ENCODE measurements at places on chromosomes 13 and 19.

DNA sequence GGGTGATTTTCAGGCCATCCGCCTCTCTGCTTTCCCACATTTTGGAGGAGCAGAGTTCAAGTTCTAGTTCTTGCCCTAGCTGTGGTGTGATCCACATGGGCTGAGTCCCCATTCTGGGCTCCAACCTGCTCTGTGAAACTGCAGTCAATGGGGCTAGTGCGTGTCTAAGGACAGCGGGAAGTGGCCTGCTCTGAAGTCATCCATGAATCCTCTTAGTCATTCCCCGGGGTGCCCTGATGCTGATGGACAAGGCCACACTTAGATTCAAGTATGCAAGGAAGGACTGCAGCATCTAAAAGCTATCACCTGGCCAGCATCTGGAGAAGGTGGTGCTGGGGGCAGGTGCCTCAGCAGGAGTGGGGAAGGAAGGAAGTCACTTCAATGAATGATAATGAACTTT is 94.6 kb downstream of the TSHZ3 start:
- DNase-seq = no peak

GRCh38 chr13:60788156-60788829 is 391.3 kb downstream of the TDRD3 start:
- no peak for DNase-seq

- no peak for DNase-seq
Observed at GRCh38 chr19:13139633-13140311, 10.4 kb downstream of the STX10 start.

DNA sequence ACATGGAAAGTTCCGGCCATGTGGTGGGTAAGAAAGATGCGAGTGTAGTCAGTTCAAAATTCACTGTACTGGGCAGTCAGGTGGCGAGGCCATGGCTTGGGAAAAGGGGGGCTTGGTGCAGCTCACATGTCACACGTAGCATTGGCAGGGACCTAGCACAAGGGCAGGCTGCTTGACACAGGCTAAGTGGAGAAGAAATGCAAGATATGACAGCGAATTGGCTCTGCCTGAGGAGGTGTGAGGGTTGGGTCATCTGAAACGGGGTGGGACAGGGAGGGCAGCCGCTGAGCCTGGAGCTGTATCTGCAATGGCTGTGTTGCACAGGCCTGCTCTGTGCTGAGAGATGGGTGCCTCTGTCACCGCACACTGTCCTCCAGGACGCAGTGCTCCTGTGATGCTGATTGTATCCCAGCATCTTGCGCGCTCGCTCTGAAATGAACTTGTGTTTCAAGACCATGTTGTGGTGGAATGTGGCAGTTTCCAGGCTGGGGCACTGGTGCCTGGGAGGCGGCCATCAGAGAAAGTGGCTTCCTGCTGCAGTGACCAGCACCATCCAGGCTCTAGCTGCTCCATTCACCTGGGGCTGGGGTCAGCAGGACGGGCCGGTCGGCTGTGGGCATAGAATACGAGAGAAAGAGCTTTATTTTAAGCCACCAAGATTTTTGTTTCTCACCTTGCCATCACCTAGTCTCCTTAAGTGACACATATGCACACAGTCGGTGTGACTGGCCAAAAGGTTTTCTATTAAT is 70.3 kb downstream of the TEX29 start:
- DNase-seq = no peak

GRCh38 chr19:1063909-1064660 is 2.9 kb upstream of the ARHGAP45 start:
- no peak for DNase-seq

DNA sequence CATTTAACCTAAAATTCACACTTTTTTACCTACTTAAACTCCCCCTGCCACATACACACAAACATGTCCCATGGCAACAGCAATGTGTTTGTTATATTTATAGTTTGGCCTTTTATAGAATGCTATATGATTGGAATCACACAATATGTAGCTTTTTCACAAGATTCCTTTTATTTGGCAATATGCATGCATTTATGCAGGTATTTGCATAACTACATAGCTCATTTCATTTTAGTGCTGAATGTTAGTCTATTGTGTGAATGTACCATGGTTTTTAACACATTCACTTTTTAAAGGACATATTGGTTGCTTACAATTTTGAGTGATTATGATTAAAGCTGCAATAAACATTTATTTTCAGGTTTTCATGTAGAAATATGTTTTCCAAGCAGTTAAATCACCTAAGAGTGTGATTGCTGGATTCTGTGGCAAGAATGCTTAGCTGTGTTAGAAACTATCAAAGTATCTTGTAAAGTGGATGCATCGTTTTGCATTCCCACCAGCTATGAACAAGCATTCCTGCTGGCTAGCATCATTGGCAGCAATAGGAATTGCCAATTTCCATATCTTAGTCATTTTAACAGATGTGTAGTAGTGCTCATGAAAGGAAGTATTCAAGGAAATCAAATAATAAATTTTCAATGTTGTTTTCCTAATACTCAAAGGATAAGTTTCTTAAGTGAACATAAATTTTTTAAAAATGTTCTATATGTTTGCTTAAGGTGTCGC is 557.0 kb downstream of the SLITRK1 start:
- DNase-seq = no peak

- DNase-seq = no peak
Observed at GRCh38 chr19:12754465-12755196, 3.0 kb downstream of the BEST2 start.

DNA sequence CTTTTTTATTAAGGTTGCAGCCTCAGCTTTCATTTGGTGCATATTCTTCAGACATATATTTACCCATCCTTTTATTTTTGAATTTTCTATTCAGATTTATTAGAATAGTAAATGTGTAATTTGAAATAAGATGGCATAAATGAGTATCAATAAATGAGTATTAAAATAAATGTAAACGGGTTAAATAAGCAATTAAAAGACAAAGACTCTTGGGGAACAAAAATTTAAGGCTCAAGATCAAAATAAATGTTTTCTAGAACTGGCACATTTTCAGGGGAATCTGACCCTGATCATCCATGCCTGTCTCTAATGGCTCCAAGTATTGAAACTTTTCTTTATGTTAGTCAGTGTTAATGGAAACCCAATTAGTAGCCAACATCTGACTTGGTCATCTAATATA is 3.0 kb downstream of the OR10H3 start:
- no peak for DNase-seq

- no peak for DNase-seq
Observed at GRCh38 chr13:104597546-104598180, 1531.4 kb upstream of the SLC10A2 start.

GRCh38 chr19:38033658-38034491 is 126.9 kb downstream of the SIPA1L3 start:
- DNase-seq = no peak

GRCh38 chr19:28687296-28687695 is 525.7 kb downstream of the UQCRFS1 start:
- DNase-seq = no peak

GRCh38 chr19:18443831-18444230 is 5.9 kb upstream of the ISYNA1 start:
- no peak for DNase-seq

- no peak for DNase-seq
Observed at GRCh38 chr13:66077132-66077689, 1152.9 kb downstream of the PCDH9 start.

- DNase-seq = no peak
Observed at GRCh38 chr13:46739447-46740098, 57.4 kb downstream of the ESD start.

GRCh38 chr19:1884719-1885334 is 469 bp downstream of the ABHD17A start:
- DNase-seq = no peak

DNA sequence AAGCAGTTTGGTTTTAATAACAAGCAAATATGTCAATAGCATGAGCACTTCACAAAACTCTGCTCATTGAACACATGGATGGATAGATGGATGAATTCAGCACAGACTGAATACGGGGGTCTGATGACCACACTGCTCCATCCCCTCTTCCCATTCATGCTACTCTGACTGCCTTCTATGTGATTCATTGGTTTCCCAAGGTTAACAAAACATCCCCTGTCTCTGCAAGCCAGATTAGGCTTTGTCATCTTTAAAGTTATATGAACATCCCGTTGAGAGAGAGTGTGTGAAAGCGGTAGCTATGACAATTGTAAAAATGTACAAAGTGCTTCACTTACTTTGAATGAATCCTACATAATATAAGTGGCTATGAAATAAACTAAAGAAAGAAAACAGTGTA is 252.5 kb downstream of the OXGR1 start:
- DNase-seq = no peak

DNA sequence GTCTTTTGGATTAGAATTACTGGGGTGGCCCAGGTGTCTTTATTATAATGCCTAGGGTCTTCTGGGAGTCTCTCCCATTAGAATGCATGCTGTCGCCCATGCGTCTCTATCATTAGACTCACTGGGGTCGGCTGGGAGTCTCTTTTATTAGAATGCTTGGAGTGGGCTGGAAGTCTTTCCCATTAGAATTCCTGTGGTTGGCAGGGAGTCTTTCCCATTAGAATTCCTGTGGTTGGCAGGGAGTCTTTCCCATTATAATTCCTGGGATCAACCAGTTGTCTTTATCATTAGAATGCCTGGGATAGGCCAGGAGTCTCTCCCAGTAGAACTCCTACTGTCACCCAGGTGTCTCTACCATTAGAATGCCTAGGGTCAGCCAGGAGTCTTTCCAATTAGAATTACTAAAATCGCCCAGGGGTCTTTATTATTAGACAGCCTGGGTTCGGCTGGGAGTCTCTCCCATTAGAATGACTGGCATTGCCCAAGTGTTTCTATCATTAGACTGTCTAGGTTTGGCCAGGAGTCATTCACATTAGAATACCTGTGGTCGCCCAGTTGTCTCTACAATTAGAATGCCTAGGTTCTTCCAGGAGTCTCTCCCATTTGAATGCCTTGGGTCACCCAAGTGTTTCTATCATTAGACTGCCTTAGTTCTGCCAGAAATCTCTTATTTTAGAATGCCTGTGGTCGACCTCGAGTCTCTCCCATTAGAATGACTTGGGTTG is 1558.5 kb downstream of the UQCRFS1 start:
- DNase-seq = no peak

GRCh38 chr19:16000024-16000663 is 51.3 kb downstream of the OR10H4 start:
- DNase-seq = no peak

GRCh38 chr19:11373166-11373884 is 1.1 kb upstream of the SWSAP1 start:
- DNase-seq = peak; percentile 55

DNA sequence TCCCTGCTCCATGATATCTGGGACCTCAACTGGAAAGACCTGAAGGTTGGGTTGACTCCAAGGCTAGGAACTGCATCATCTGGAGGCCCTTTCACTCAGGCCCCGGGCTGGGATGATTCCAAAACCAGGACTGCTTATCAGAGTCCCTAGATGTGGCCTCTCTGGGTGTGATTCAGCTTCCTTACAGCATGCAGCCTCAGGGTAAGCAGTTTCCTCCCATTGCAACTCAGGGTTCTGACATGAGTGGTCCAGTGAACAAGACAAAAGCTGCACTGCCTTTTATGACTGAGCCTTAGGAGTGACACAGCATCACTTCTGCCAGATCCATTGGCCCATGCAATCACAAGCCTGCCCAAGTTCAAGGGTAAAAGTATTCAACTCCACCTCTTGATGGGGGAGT is 502.8 kb downstream of the COG6 start:
- no peak for DNase-seq

DNA sequence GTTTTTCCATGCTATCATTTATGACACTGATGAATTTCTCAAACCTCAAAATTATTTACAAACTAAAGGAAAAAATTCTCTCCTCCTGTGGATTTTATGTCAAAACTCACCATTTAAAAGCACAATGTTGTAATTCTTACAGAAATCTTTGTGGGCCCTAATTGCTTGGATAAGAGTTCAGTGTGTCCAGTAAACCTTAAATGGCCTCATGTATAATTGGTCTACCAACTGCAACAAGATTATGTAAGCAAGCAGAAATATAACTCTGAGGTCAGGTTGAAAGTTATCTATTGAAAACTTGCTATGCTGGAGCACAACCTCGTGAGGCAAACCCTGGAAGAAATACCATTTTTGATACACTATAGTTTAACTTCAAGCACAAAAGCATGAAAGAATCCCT is 22.0 kb downstream of the VWA8 start:
- DNase-seq = no peak

DNA sequence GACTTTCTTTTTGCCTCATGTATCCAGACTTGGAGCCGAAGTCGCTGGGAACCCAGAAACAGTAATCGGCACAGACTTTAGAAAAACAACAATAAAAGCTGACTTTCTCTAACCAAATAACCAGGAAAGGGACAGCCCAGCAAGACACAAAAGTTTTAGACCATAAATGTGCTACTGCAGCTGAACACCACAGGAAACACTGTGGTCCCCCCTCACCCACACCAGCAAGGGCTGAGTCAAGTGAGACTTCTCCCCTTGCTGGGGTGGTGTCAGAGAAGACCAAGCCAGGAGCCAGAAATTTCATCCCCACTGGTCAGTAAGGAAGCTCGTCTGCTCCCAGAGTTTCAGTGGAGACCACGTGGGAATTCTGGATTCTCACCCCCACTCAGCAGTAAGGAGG is 70.6 kb downstream of the ESD start:
- no peak for DNase-seq

GRCh38 chr19:6737873-6738786 is 750 bp upstream of the GPR108 start:
- peak; percentile 34 for DNase-seq

- DNase-seq = no peak
Observed at GRCh38 chr13:37094840-37095239, 10.6 kb downstream of the CSNK1A1L start.

GRCh38 chr13:70923863-70924752 is 815.9 kb upstream of the KLHL1 start:
- no peak for DNase-seq

DNA sequence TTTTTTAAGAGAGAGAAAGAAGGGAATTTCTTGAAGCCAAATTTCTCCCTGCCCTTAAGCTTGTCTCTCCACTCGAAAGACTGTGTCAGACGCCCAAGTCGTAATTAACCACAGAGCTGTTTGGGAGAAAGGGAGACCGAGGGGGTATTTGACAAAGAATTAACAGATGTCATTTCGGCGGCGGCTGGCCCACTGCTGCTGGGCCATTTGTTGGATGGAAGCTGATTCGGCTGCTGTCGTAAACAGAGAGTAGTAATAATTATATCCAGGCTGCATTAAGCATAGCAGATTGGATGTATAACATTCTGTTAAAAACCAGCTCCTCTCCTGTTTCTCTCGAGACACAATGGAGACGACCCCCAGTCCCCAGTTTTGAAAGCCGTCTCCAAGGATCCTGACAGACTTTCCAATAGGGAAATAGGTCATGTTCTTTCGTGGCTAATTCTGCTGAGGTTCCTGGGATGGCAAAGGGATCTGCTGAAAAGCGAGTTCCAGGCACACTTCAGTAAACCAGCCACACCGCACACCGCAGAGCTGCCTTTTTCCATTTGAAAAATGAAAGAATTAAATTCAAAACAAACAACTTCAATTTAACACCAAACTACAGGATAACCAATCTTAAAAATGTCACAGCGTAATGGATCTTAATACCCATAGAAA is 71.5 kb downstream of the KCTD15 start:
- no peak for DNase-seq
